Kidney glomerular epithelial cell (primary cell): ENCODE measurements at places on chromosomes 3 and 15.

DNA sequence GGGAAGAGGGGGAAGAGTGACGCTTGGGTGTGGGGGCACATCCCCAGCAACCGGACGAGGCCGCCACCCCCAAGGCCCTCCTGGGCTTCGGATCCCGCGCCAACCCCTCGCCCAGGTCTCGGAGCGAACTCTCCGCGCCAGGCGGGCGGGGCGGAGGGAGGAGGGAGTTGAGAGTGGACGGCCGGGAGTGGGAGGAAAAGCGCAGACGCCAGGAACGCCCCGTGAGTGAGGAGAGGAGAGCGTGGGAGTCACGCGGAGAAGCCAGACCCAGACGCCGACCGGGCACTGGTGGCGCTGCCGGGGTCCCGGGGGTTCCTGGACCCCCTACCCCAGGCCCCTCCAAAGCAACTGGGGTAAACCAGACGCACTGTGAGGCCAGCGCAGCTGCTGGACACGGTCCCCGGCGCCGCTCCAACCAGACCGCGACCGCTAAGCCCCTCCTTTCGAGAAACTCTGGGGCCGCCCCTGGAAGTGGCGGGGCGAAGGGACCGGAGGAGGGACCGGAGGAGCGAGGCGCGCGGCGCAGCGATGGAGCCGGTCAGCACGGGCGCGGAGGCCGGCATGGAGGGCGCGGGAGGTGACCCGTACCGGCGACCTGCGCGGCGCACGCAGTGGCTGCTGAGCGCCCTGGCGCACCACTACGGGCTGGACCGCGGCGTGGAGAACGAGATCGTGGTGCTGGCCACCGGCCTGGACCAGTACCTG, at the start of gene EFCC1:
Gene EFCC1 (plus strand): TSS at position 204 of the 705 bp plus-strand sequence. CDS start 325 bp downstream, at position 529.
- DNase-seq: no peak

GRCh38 chr3:71461114-71461513, 122.4 kb downstream of the FOXP1 start:
- DNase-seq: no peak

DNA sequence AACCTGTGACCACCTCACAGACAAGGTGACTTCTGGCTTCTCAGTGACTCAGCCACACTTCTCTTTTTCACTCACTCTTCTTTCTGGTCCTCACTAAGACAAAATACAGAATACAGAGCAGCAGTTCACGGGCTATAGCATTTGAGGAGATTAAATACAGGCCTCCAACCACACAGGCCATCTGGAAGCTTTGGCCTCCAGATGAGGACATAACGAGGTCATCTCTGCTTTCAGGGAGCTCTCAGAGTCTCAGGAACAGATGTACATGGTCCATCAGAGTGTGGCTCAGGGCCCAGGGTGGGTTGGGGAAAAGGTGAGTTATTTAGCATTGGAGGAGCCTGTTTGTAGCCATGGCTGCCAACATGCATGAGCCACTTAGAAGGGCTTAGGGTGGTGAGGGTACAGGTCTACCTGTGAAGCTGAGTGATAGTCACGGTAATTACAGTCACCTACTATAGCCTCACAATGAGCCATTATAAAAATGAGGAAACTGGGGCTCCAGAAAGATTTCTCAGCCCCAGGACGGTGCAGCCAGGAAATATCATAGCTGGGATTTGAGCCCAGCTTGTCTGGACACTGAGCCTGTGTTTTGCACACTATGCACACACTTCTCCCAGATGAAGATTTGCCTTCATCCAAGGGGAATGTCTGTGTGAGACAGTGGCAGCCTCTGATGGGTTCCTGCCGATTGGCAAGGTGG, 159.8 kb upstream of the CTDSPL start:
- DNase-seq: no peak

DNA sequence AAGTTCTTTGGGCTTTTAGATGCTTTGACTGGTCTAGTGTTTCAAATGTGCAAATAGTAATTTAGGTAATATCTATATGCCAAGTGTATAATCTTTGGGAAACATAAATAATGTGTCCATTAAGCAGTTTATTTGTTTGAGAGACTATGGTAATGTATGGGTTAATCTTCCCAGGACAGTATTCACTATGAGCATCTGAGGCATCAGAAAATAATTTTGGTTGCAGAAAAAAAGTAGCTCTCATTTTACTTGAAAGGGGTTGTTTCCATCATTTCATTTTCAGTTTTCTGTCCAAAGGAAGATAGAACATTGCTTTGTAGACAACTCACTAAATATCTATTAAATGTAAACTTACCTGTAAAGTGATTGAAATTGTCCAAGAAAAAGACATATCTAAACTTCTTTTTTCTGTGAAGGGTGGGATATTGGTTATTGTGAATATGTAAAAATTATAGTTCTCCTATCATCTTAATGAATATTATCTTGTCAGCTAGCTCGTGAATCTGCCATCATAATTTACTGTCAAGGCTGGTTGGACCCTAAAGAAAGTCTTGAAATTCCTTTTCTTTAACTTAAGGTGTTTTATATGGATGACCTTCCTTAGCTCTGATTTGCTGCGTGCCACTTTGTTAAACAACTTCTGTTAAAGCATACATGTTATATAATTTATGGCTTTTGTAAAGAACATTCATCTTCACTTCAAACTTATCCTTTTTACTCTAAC, 108.8 kb downstream of the EPHA3 start:
- no peak for DNase-seq

DNA sequence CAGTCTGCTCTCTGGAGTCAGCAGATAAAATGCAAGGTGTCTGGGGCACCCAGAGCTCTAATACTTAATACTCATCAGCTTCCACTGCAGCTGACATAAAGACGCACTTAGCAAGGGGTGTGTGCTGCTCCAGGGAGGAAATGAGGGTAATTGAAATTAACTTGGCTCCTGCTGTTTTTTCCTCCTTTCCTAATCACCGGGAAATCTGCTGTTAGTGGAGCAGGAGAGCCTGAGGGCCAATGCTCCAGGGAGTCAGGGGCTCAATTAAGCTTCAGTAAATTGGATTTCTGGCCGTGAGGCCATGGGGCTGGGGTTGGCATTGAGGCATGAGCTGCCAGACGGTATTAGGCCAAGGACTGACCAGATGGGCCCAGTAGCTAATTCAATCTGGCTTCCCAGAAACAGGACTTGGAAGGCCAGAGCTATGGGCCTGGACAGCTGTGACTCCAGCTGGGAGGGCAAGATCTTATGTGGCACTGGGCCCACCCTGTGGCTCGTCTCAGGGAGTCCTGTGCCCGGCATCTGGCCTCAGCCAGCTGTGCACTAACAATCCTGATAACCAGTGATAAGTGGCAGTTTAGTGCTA, 30.7 kb upstream of the CHRNB4 start:
- no peak for DNase-seq

- DNase-seq: peak; percentile 21
These were observed 130.8 kb downstream of the MYLK start for GRCh38 chr3:123753286-123753685.

DNA sequence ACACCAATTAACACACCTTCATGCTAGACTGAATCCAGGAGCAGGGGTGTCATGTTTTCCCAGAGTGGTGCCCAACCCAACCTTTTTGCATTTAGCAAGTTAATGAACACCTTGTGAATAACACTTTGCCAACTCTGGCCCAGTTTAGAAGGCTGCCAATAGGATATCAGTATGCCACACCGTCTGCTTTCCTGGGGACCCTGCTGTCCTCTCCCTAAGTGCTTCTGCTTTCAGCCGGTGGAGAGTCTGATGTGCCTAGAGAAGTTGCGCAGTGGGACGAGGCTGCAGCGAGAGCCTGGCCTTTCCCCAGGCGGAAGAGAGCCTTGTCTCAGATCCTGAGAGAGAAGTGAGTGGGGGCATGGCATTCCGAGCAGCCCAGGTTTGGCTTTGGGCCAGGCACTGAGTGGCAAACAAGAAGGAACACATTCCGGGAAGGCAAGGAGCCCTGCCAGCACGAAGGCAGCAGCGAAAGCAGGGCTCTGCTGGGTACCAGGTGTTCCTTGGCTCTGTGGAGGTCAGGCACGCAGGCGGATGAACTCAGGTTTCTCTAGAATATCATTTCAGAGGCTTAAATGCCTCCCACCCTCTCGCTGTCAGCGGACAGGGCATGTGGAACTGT, 36.9 kb downstream of the SENP8 start:
- DNase-seq: peak; percentile 88
